ENCODE measurements at places on chromosomes 12 and 14. TPM values are rescaled to one million over a fixed set of nuclear protein-coding genes. Genes with fewer than 3 reads are reported as not detected.
A peak's percentile ranks its signal among the peaks of the same experiment; 100 is the strongest.

COX14 gene
- total RNA-seq = 88.3 TPM

C12orf54 gene
- not detected for total RNA-seq

DNA sequence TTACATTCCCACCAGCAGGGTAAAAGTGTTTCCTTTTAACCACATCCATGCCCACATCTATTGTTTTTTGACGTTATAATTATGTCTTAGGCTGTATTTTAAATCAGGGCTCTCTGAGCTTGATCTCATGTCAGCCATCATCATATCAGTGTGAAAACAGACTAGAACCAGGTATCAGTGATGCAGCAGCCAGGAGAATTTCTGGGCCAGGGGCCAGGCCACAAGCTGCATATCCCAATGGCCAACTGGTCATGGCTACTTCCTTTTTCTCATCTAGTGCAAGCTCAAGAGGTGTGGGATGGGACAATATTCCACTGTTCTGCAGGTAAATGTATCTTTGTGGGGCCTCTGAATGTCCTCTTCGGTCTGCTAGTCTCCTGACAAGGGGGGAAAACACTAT lies 125.1 kb downstream of the CRADD start:
- no peak overlapping the region for H3K4me3 ChIP-seq
- no peak overlapping the region for H3K27ac ChIP-seq
- DNase-seq = no peak
- no peaks in the 10 kb centered on the region for H3K27me3 ChIP-seq

- no peak overlapping the region for H3K27ac ChIP-seq
- no peak overlapping the region for H3K4me3 ChIP-seq
- no peaks in the 10 kb centered on the region for H3K27me3 ChIP-seq
- DNase-seq = no peak
- H3K36me3 ChIP-seq = no peaks in the 10 kb centered on the region
- H3K4me1 ChIP-seq = no peaks in the 10 kb centered on the region
Measured at GRCh38 chr12:109162551-109162950, 46.2 kb downstream of the ACACB start.

TAS2R30 gene
- 9.9 TPM for total RNA-seq

DNA sequence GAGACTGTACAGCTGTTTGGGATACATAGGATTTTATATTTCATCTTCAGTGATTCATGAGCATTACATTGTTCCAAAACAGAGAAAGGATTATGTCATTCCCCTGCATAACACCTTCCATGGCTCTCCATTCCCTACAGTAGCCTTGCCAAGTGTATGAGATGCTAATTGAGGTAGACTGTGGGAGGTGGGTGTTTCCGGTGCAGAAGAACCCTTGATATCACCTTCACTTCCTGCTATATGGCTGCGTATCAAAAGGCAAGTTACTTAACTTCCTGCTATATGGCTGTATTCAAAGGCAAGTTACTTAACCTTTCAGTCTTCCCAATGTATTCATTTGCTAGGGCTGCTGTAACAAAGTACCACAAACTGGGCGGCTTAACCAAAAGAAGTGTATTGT lies 11.2 kb downstream of the FAR2 start:
- no peak overlapping the region for H3K4me3 ChIP-seq
- H3K4me1 ChIP-seq = no peaks in the 10 kb centered on the region
- H3K27me3 ChIP-seq = no peaks in the 10 kb centered on the region

NTS gene
- 241 TPM for total RNA-seq

DNA sequence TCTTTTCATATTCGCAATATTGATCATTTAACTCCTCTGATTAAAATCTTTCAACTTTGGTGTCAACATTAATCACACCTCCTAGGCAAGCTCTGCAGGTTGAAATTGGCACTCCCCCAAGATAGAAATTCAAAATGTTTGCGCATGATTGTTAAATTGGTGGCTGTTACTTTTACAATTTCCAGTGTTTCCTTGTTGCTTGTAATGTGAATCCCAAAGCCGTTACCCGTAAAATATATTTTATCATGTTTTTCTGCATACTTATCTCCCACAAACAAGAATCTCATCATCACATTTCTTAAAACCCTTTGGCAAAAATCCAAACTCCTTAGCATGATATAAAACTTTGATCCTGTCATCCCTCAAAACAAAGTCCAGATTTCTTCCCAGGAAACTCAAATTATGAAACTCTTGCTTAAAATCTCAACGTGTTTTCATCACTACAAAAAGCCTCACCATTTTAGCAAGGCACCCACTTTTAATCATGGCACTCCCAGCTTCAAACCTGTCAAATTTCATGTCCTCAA lies 14.7 kb downstream of the RTL1 start:
- no peak overlapping the region for H3K4me3 ChIP-seq
- DNase-seq = no peak
- no peaks in the 10 kb centered on the region for H3K27me3 ChIP-seq
- H3K27ac ChIP-seq = no peak overlapping the region
- H3K4me1 ChIP-seq = no peaks in the 10 kb centered on the region

GRCh38 chr12:61525331-61525730 lies 734.9 kb upstream of the USP15 start:
- no peaks in the 10 kb centered on the region for H3K4me1 ChIP-seq
- H3K36me3 ChIP-seq = no peaks in the 10 kb centered on the region
- no peak overlapping the region for H3K4me3 ChIP-seq
- DNase-seq = no peak
- no peaks in the 10 kb centered on the region for H3K27me3 ChIP-seq
- H3K27ac ChIP-seq = no peak overlapping the region

- H3K27me3 ChIP-seq = no peaks in the 10 kb centered on the region
- DNase-seq = no peak
- H3K27ac ChIP-seq = peak overlapping the region; percentile 45
- H3K4me3 ChIP-seq = no peak overlapping the region
Measured at GRCh38 chr12:24797901-24798300, 151.0 kb downstream of the BCAT1 start.

Data from Peyer's patch (tissue), 4 donors.